ENCODE measurements at places on chromosomes 12 and 14. TPM values are rescaled to one million over a fixed set of nuclear protein-coding genes. Genes with fewer than 3 reads are reported as not detected.

HPD gene
- total RNA-seq = not detected

RNASE1 gene
- total RNA-seq = not detected

GRCh38 chr12:76546889-76547288 is 12.7 kb downstream of the OSBPL8 start:
- DNase-seq = no peak

HELB gene
- total RNA-seq = 16.1 TPM

AMDHD1 gene
- total RNA-seq = 1.1 TPM

GRCh38 chr12:123761841-123762714 is at the start of gene DNAH10:
DNAH10 (plus strand) TSS chr12:123762301; CDS start chr12:123762337, 36 bp downstream.
- DNase-seq = peak; percentile 69
